Cardiac muscle cell (in vitro differentiated cells and primary cell): ENCODE measurements at places on chromosomes 4 and X. TPM values are rescaled to one million over a fixed set of nuclear protein-coding genes. Genes with fewer than 3 reads are reported as not detected.

SYTL4 gene
- 17.5 and 37.5 TPM in 2 replicates for total RNA-seq

TBC1D9 gene
- 4.9 and 5.2 TPM in 2 replicates for total RNA-seq

GRCh38 chr4:83388313-83388676 is 53.6 kb upstream of the HPSE start:
- DNase-seq: no peak

DNA sequence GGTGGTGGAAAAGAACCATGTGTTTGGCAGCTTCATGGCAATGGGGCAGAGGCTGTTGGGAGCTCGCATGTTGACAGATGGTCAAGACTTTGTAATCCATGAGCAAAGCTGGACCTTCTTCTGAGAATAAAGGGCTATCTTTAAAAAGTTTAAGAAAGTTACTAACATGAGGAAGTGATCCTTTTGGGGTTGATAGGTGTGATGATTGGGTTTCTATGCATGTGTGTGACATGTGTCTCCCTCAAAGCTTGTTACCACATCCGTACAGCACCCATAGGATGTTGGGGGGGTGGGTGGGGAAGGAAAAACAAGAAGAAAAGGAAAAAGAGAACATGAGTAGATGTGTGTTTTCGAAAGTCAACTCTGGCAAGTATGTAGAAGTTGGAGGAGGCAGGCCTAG is 123.0 kb upstream of the TLR3 start:
- DNase-seq: no peak

DNA sequence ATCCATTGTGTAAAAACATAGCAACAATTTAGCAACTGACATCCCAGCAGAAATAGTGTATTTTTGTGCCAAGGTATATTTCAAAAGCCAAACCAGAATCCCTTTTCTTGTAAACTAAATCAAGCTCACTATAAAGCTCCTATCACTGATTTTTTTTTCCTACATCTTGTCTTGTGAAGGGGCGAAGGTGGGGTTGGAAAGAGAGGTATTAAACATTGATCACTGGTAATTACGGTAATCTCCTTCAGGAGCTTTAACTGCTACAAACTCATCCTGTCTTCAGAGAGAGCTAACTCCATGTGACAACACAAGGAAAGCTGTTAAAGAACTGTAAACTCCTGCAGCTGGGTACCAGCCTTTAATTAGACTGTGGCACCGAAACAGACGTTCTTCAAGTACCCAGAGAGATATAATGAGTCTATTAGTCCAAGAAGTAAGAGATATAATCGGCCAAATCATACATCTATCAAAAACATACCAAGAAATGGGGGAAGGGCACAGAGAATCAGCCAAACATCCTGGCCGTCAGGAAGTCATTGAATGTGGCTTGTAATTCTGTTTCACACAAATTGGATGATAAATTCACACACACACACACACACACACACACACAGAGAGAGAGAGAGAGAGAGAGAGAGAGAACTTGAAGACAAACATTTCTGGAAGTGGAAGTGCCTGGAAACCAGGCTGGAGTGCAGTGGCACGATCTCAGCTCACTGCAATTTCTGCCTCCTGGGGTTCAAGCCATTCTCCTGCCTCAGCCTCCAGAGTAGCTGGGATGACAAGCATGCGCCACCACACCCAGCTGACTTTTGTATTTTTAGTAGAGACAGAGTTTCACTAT is 111.9 kb upstream of the PPARGC1A start:
- no peak for DNase-seq
